ENCODE measurements at places on chromosomes 1 and 21.
A peak's percentile ranks its signal among the peaks of the same experiment; 100 is the strongest.

- DNase-seq, result no peak
Measured at GRCh38 chr1:199946305-199947155, 81.0 kb upstream of the NR5A2 start.

DNA sequence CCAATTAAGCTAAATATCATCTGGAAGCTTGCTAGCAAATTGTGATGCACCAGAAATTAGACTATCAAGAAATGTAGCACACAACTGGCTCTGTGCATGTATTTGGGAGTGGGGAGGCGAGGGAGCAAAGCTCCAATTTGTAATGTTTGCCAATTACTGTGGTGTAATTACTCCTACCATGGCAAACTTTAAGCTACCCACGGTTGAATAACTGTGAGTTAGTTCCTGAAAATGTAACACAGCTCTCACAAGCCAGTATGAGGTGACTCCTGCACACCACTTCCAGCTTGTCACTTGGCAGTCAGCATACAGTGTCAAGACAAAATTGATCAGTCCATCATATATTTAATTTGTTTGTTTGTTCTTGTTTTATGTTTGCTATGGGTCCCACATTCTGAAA, 141.2 kb downstream of the TM2D1 start:
- no peak for DNase-seq

DNA sequence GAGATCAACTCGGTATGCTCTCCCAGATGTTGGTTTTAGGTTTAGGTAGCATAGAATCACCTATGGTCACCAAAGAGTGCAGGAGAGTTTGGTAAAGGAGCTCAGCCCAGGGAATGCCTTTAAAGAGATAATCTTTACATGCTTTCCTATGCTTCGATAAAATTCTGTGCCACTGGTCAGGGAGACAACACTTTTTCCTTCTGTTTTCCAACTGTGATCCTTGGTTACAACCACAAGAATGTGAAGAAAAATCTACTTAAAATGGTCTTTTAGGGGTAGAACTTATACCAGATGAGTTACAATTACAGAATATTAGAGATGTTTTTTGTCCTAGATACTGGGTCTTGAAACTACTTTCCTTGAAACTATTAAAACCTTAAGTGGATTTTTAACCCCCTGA, 895.6 kb downstream of the TTLL7 start:
- DNase-seq, result no peak

GRCh38 chr1:59502009-59502691, 205.3 kb downstream of the FGGY start:
- DNase-seq, result peak; percentile 78

DNA sequence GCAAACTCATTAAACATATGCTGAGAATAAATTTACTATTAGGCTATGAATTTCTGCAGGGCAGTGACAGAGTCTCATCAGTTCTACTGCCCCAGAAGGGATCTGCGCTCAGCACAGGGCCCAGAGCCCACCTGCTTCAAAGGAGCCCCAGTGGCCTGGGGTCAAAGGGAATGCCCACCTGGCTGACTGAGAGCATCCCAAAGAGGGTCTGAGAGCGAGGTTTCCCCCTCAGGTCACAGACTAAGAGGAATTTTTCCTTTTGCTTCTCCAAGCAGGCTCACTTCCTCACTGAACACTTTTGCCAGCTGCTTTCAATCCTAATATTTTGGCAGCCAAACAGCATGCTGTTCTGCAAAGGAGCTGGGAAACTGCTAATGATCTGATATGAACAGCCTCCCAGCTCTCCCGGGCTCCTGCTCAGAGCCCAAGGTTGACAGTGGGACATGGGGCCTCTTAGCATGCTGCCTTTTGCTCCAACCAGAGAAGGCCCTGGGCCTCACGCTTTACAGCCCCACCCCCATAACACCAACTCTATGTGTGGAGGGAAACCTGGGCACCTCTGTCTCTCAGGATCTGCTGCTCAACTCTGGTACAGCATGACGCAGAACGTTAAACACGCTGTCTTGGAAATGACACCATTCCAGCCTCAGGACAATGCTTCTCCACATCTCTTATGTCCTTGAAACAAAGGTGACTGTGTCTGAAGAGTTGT, 70.7 kb upstream of the SYT6 start:
- DNase-seq, result no peak

GRCh38 chr1:152543820-152544219, 22.8 kb downstream of the LCE3E start:
- no peak for DNase-seq

GRCh38 chr1:31010086-31010989, 55.2 kb downstream of the PUM1 start:
- DNase-seq, result peak; percentile 40

DNA sequence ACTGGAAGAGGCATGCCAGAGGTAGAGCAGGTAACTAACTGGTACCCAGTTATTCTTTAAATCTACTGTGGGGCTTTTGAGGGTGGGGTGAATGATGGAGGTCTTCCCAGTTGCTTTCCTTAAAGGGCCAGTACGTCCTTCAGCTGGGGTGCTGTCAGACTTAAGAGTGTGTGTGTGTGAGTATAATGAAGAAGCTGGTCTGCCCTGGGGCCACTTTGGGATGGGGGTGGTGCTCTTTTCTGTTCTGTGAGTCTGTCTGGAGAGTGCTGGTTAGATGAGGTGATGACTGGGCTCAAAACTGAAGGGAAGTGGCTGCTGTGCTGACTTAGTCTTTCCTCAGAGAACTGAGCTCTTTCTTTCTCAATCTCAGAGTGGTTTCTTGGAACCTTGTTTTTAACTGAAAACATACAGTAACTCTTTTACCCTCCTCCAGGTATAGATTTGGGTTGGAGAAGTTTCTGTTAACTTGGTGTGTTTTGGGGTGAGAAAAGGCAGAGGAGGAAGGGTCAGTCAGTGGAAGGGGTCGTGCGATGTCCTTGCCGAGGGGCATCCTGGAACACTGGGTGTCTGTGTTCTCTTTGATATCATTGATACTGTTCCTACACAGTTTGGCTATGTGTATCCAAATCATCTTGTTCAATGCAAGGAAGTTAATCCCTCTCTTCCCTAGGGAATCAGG, 746 bp downstream of the MACF1 start:
- DNase-seq, result peak; percentile 72

DNA sequence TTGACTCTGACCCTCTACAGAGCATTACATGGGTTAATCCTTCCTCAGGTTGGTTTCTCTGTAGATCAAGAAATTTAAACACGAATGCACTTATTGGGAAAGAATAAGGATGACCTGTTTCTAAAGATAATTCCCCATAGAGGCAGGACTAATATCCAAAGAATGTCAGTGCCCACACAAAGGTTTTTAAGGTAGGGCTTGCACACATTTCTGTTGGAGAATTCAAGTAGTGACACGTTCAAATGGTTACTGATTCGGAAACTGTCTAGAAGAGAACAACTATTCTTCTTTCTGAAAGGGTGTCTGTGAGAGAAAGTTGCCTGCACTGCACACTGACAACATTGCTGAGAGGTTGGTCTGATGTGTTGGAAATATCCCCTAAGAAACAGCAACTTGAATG, 167.3 kb downstream of the ZNF326 start:
- DNase-seq, result peak; percentile 94

GRCh38 chr1:6486433-6487011, 4.9 kb downstream of the PLEKHG5 start:
- DNase-seq, result peak; percentile 40

- no peak for DNase-seq
Measured at GRCh38 chr1:201745023-201745422, 83.9 kb upstream of the IPO9 start.

GRCh38 chr1:101044749-101045148, 19.2 kb upstream of the DPH5 start:
- no peak for DNase-seq

- DNase-seq, result no peak
Measured at GRCh38 chr1:158992787-158993312, 16.9 kb upstream of the IFI16 start.

GRCh38 chr1:201982082-201982622, 296 bp upstream of the RNPEP start:
- DNase-seq, result no peak

- peak; percentile 62 for DNase-seq
Measured at GRCh38 chr1:28064064-28064463, 24.3 kb downstream of the EYA3 start.

- DNase-seq, result no peak
Measured at GRCh38 chr1:59556802-59557548, 257.8 kb upstream of the HOOK1 start.

DNA sequence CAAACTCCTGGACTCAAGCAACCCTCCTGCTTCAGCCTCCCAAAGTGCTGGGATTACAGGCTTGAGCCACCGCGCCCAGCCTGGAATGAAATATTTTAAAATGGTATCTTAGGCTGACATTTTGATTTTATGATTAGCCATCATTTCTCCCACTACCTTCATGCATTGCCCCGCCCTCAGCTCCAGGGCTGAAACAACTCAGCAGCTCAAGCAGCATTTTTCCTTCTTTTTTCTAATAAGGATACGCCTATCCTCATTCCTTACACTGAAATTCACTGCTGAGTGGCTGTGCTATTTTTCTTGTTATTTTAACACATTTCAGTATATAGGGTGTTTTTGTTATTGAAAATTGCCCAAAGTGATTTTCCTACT, 56.8 kb upstream of the HTR1D start:
- no peak for DNase-seq

DNA sequence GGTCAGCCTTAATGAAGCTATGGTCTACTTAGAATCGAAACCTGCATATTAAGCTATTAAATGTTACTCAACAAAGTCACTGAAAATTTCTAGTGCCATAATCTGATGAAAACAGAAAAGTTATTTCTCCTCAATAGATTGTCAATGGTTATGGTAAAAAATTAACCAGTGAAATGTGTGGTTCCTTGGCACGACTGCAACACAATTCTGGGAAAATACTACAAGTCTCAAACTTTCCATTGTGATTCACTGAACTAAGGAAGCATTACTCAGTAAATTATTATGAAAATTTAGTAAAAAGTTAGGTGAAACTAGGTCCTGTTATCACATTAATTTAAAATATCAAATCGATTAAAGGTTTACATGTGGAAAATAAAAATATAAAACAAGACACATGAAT, 12.8 kb upstream of the OR2T10 start:
- no peak for DNase-seq

GRCh38 chr21:45537746-45538291, 4.4 kb downstream of the SLC19A1 start:
- no peak for DNase-seq

DNA sequence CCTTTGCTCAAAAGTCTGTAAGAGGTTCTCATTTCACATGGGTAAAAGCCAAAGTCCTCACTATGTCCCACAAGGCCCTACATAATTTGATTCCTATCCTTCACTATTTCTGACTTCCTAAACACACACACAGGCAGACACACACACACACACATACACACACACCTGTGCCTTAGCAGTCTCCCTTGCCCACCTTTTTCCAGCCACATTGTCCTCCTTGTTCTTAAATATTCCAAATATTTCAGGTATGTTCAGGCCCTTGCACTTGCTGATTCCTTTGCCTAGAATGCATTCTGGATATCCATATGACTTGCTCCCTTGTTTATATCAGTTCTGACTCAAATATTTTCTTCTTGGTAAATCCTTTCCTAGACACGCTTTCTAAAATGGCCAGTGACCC, 54.6 kb downstream of the NTNG1 start:
- peak; percentile 67 for DNase-seq

DNA sequence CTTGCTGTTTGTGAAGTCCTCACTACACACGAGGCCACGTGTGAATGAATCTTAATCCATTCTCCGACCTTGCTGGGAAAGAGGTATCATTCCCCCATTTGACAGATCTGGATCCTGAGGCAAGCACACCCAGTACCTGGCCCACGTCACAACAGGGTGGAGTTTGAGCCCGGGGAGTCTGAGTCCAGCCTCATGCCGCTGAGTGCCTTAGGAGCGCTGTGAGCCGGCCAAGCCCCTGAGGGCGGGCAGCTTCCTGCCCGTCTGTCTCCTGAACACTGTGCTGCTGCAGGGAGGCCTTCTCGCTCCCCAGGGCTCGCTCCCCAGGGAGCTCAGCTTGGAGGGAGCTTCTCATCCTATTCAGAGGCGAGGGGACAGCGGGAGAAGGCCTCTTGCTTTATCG, 29.7 kb downstream of the SLC45A1 start:
- DNase-seq, result peak; percentile 50

DNA sequence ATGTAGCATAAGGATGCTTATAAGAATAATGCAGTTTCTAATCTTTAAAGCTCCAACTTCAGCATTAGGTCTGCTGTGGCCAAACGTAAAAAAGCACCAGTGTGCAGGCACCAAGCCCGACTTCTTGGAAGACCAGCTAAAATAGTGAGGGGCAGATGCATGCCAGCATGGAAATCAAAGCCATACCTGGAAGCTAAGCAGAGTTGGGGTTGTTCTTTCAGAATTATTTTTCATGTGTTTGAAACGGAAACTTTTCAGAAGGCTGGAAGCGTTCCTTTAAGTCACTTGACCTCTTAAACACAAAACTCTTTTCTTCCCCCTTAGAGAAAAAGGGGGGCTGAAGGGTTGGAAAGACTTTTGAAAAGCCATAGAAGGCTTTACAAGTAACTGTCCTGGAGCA, 329.2 kb upstream of the C1orf87 start:
- no peak for DNase-seq

- DNase-seq, result no peak
Measured at GRCh38 chr1:82697965-82698364, 897.2 kb downstream of the ADGRL2 start.

- no peak for DNase-seq
Measured at GRCh38 chr1:232335261-232335660, 294.7 kb downstream of the SIPA1L2 start.

GRCh38 chr21:42425591-42425990, 21.9 kb downstream of the UBASH3A start:
- DNase-seq, result no peak

DNA sequence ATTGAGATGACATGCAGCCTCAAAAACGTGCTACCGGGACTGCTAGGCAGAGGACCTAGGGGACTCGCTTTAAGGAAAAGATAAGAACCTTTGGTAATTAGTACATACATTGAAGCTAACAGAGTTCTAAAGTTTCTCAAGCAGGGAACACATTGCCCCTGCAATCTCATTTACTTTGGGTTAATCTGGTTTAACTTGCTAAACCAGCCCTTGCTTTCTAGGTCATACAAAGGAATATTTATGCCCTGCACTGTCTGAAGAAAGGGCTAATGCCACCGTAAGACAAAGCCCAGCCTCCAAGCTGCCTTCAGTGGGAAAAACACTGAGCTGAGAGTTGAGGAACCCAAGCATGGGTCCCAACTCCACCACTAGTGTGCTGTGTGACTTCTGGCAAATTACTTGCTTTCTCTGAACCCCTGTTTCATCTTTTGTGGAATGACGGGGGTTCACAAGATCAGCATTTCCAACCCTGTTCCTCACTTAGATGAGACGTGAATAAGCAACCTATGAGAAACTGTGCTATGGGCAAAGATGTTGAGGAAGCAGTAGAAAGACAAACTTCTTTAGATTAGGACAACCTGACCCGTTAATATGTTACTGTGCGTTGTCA, 66.3 kb downstream of the VWA5B1 start:
- DNase-seq, result no peak

Data from foreskin keratinocyte (primary cell).